Stimulated activated CD4-positive, alpha-beta T cell treated with anti-CD3 and anti-CD28 coated beads, Interleukin-12 subunit alpha, Interleukin-12 subunit beta, amount 100 ng/mL, for 48 hours (primary cell): ENCODE measurements at places on chromosomes 6 and 20.

DNA sequence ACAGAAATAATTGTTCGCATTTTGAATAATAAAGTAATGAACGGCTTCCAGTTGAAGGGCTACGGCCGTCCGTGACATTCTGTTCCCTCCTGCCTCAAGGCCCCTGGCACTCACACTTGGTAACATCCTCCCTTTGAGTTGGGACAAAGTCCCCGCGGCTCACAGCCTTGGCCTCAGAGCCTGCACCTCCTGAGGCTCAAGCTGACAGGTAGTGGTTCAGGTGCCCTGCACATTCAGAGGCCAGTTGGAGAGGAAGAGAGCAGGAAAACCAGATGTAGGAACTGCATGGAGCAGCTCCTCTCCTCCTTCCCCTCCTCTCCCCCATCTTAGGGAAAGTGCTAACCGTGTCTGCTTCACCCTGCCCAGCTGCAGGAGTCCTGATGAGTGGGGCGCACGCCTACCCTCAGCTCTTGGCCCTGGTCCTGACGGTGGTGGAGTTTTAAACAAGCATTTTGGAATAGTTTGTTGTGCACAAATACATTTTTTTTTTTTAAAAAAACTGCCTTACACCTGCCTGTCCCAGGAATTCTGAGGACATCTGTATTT is 393.1 kb downstream of the SMOC2 start:
- DNase-seq, result no peak

DNA sequence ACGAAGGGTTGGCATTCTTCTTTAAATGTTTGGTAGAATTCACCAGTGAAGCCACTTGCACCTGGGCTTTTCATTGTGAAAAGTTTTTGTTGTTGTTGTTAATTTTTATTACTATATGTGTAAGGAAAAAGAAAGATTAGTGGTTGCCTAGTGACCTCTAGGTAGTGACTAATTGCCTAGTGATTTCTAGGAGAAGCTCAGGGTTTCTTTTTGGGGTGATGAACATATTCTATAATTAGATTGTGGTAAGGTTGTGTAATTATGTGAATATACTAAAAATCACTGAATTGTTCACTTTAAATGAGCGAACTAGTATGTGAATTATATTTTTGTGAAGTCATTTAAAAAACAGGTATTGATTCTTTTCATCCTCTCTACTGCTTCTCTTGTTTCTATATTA is 123.8 kb upstream of the TMEM170B start:
- DNase-seq, result no peak

GRCh38 chr6:132686531-132686930 is 27.3 kb downstream of the VNN1 start:
- DNase-seq, result no peak

DNA sequence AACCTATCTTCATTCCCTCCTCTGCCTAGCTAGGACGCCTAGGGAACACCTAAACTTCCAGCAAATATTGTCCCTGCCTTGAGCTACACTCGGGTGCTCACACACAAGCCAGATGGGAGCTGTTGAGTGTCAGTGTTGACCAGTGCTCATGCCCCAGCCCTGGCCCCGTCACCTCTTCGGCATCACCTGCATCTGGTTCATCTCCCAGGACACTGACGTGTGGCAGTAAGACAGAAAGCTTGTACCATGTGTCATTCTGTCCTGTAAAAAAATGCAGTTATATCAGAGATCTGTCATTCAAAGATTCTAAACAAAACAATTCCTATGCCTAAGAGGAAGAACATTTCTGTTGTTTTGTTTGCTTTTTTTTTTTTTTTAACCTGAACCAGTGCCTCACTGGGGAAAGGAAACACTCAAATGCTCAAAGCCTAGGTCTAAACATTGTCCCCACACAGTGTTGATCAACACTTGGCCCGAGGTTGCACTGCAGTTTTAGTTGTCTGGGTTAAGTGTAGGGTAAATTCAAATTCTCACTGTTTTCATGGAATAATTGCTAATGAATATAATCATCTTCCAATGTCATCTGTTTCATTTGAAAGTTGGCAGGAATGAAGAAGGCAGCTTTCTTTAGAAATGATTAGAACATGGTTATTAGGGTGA is 102.7 kb upstream of the SASH1 start:
- no peak for DNase-seq

GRCh38 chr6:49805246-49805645 is 18.2 kb upstream of the PGK2 start:
- DNase-seq, result no peak

- no peak for DNase-seq
Observed at GRCh38 chr6:32664827-32665362, 1.6 kb downstream of the HLA-DQB1 start.
